ENCODE measurements at places on chromosomes 3 and 15.
A peak's percentile ranks its signal among the peaks of the same experiment; 100 is the strongest.

- no peak for DNase-seq
Measured at GRCh38 chr3:140085001-140085400, 150.0 kb downstream of the CLSTN2 start.

DNA sequence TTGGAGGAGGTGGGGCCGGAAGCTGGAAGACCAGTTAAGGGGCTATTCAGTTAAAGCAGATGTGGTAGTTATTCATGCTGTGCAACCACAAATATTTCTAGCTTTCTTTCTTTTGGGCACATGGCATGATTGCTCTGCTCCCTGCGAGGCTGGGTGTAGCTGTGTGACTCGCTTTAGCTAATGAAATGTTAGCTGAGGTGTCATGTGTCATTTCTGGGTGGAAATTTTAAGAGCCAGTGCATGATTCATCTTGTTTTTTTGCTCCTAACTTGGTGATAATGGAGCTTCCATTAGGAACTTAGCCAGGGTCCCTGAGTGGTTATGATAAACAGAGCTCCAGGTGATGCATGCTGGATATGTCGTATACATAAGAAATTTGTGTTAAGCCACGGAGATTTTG, 300.6 kb downstream of the SATB1 start:
- DNase-seq = no peak

DNA sequence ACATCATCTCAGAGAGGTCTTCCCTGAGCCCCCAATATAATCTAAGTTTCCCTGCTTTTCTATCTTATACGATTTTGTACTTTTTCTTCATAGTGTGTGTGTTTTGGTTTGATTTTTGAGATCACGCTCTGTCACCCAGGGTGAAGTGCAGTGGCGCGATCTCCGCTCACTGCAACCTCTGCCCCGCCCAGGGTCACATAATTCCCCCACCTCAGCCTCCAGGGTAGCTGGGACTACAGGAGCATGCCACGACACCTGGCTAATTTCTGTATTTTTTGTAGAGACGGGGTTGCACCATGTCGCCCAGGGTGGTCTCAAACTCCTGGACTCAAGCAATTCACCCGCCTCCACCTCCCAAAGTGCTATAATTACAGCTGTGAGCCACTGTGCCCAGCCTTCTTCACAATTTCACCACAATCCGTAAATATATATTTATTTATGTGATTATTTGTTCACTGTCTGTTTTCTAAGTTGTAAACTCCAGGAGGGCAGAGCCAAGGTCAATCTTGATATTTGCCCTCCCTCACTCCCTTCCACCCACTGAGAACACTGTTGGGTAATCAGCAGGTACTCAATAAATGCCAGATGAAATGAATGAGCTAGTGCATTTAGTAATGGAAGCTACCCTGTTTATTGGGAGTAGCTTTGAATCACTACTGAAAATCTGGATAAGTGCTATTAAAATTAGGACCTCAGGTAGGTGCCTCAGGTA, 547 bp upstream of the KNSTRN start:
- no peak for DNase-seq

- DNase-seq = no peak
Measured at GRCh38 chr15:65411465-65412071, 11.2 kb downstream of the IGDCC4 start.

GRCh38 chr15:57037548-57037947, 119.1 kb downstream of the TCF12 start:
- DNase-seq = no peak

DNA sequence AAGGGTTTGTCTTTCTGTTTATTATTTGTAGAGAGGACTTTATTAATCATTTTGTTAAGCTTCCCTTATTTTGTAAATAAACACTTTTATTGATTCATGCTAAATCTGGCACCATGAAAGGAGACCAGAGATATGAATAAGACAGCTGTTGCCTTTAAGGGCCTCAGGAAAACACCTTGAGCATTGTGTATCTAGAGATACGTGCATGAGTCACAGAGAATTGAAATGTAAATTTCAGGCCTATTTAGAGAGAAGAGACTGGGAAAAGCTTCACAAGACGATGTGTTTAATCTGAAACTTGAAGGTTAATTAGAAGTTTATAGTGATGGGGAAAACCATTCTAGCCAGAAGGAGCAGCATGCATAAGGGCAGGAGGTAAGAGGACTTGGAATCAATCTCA, 28.6 kb upstream of the UTS2B start:
- DNase-seq = no peak

DNA sequence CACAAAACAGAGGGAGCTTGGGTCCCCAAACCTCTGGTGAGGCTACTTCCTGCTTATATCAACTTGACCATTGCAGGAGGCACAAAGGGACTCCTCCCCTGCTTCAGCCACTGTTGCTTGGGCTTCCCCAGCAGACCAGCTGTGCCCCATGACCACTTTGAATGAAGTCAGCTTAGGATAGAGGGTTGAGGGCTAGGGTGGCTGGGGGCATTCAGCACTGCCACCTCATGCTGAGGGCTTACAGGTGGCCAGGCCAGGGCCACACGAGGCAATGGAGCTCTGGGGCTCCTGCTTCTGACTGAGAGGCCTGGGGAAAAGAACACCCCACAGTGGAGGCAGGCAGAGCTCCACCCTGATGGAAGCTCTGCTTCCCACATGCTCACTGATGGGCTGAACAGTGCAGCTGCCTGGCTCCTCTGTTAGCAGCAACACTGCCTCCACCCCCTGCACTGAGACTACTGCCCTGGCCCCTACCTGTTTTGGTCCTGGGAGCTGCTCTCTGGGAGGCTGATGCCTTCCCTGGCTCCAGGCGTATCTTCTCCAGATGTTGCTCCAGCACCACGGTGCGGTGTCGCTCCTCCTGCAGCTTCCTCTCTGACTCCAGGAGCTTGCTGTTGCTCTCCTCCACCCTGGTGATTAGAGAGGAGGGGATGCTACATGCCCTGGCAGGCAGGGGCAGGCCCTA, 10.2 kb upstream of the HHATL start:
- DNase-seq = no peak

GRCh38 chr15:80841541-80841940, 62.4 kb downstream of the CEMIP start:
- DNase-seq = no peak

DNA sequence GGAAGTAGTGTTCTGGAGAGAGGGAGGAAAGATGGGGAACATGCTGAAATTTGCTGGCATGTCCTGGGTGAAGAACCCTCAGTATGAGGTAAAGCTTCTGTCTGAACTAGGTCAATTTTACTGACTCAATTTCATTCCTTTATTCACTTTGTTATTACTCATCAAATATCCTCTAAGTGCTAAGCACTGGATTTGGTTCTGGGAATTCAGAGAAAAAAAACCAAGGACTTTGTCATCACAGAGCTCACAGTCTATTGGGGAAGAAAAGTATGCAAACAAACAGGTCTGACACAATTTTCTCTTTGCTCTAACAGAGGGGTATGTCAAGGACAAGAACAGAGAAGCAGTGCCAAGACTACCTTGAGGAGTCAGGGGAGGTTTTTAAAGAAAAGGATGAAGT, 68.0 kb downstream of the TFG start:
- DNase-seq = no peak

- no peak for DNase-seq
Measured at GRCh38 chr3:189808246-189809007, 177.2 kb downstream of the TP63 start.

DNA sequence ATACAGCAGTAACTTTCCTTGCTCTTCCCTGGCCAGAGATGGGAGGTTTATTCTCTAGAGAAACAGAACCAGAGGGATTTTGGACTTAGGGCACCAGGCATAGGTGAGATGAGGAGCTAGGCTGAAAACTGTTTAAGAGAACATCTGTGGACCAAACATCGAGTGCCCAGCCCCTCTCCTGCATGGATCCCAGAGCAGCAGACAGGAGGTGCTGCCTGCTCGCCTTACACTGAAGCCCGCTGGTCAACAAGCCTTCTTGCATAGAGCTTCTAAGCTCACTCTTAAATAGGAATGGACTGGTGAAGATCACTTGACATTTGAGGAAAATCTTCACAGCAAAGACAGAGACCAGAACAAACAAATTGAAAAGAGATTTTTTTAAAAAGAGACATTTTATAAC, 41.2 kb downstream of the PARP15 start:
- no peak for DNase-seq

DNA sequence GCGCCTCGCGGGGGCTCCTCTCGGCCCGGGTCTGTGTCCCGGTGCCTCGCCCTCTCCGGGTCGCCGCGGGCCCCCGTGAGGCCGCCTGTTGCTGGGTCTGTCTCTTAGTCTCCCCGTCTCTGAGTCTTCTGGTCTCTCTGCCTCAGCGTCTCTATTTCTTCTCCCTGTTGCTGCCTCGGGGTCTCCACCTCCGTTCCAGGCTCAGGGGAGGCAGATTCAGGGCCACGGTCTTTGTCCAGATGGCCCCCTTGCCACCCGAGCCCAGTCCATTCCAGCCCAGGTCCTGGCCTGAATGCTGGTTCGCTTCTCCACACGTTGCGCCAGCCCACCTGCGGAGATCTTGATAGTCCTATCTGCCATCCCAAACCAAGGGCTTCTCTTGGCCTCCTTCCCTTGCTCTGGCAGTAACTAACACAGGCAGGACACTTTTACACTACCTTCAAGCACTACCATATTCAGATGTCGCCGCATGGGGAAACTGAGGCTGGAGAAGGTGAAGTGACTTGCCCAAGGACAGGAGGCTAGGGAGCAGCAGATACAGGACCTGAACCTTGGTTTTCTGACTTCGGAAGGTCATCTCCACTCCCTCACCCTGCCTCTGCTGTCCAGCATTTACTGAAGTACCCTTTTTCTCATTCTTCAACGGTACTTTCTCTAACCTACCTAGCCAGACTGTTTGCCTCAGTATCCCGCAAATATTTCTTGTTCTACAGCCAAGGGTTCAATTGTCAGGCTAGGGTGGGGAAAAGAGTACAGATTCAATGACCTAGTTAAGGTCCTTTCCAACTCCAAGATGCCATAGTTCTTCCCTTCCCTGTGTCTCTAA, 616 bp upstream of the IGDCC4 start:
- DNase-seq = no peak

DNA sequence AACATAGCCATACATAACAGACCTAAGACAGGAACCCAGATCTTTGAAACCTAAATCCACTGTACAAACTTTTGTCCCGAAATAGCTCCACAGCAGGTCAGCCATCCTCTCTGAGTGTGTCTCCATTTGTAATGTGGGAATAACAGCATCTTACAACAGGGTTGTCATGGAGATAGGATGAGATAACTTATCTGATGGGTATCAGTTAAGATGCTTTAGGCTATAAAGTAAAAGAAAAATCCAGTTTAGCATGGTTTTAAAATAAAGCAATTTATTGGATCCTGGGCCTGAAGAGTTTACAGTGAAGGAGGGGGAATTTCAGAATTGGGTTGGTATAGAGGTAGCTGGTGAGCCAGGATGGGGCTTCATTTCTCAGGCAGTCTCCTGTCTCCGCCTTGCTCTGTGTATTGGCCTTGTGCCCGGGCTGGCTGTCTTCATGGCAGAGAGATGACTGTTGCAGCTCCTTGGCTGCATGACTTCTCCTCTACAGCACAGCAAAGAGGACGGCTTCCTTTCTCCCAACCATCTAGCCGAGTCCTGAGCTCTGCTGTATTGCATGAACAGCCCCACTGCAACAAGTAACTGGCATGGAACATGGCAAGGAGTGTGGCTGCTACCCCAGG, 131.9 kb upstream of the PROK2 start:
- DNase-seq = peak; percentile 28

DNA sequence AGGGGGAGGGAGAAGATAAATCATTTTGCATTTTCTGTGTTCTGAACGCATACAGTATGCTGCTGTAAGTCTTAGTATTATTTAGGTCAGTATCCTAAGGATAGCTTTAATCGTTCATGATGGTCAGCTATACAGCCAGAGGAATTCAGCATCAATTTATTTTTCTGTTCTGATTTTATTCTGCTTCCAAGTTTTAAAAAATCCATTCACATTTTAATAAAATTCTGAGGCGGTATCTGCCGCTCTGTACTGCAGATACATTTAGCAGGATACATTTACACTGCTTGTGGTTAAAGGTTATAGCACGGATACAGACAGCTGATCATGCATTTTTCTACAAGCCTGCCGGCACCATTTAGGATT, 17.8 kb downstream of the ZBTB38 start:
- no peak for DNase-seq

GRCh38 chr3:107430996-107431245, 53.7 kb downstream of the CCDC54 start:
- peak; percentile 63 for DNase-seq

DNA sequence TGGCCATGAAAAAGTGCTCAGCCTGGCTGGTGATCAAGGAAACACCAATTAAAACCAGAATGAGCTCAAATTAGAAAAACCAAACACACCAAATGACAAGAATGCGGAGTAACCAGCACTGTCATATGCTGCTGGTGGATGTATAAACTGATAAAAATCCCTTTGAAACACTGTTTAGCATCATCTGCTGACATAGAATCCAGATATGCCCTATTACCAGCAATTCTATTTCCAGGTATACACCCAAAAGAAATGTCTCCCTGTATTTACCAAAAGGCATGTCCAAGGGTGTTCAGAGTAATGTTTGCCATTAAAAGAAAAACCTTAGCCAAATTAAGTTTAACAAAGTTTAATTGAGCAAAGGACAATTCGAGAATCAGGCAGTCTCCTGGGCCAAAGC, 138.6 kb downstream of the FMN1 start:
- DNase-seq = no peak

DNA sequence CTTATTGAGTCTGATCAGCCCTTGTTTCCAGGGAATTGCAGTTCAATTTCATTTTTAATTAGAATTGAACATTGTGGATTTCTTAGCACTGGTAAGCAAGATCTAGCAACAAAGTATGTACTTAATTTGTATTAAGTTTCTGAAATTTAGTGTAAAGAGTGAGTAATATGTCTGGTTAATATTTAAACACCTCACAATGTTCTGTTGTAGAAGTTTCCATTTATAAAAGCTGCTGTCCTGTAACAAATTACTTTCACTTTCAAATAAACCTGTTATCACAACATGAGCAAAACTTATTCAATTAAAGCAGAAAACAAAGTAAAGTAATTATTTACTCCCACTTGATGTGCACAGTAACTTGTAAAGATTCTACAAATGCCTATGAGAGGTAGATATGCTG, 448.5 kb downstream of the NAALADL2 start:
- DNase-seq = no peak

DNA sequence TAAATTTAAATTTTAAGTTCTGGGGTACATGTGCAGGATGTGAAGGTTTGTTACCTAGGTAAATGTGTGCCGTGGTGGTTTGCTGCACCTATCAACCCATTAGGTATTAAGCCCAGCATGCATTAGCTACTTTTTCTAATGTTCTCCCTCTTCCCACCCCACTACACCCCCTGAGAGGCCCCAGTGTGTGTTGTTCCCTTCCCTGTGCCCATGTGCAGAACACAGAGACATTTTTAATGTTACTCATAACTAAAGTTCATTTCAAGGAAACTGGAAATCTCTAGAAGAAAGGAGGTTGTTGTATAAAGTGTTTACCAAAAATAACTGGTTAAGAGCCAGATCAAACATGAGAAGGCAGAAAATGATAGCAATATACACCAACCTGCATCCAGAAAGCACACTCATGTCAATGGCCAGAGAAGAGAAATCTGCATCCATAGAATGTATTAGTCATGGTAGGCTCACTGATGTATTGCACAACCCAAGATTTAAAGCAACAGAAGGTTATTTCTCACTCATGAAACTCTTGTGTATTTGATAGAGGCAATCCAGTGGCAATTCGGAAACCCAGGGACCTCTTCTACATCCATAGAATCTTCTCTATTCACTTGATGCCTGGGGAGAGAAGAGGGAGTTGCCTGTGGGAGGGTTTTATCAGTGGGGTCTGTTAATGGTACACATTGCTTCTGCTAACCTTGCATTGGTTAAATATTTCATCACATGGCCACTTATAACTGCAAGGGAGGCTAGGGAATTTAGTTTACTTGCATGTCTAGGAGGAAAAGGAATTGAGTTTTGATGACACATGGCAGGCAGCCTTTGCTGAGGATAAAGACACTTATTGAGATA, 321.9 kb upstream of the RASGRP1 start:
- no peak for DNase-seq

GRCh38 chr3:187299611-187300010, 8.1 kb upstream of the MASP1 start:
- DNase-seq = no peak
